EL (cell line): ENCODE measurements at places on chromosomes 6 and 20.

DNA sequence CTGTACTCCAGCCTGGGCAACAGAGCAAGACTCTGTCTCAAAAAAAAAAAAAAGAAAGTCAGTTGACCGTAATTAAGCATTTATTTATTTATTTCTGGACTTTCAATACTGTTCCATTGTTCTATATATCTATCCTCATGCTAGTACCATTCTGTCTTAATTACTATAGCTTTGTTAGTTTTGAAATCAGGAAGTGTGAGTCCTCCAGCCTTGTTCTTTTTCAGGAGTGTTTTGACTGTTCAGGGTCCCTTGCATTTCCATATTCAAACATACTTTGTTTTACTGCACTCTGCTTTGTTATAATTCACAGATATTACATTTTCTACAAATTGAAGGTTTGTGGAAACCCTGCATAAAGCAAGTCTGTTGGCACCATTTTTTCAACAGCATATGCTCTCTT lies 36.7 kb upstream of the ASXL1 start:
- DNase-seq = no peak

DNA sequence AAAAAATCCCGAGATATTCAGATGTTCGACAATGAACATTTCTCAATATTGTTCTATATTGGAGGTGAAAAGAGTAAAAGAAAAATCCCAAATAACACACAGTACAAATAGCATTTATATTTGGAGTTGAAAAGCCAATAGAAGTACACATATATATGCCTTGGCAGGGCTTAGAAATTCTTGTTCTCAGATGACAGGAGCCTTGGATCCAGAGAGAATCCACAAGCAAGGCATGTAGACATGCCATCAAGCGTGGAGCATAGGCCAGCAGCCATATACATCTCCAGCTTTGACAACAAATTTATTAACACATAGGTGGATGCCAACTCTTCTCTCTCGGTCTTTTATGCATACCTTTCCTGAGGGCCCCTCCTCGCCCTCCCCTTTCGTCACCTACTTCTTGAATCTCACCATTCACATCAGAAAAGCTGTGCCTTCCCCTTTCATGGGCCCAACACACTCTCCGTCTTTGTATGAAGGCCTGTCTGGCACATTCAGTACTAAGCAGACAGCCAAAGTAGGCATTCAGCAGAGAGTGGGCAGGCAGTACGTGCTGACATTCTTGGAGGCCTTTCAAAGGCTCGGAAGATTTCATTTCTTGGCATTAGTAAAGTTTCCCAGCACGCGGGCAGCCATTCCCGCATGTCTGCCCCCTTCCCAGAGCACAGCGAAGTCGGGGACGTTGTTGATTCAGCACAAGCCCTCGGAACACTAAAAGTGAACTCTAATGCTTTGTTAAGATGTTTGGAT lies 18.2 kb downstream of the NEDD9 start:
- DNase-seq = no peak

DNA sequence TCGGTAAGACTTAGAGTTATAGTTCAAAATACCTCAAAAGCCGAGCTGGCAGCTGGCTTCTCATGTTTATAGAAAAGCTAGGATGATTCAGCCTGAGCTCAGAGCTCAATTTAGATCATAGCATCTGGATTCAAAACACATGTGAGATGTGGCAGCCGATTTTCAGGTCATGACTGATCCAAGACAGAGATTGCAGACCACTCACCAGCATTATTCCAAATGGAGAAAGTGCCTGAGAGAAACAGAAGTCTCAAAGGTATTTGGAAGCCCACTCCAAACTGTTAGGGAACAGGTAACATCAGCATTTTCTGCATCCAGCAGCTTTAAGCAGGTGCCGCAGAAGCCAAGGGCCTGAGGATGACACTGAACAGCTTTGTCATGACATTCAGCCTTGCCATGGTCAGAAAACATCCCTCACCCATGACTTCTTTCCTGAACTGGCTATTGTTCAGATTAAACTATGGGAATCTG lies 102.2 kb downstream of the BACH2 start:
- DNase-seq = peak; percentile 62

- DNase-seq = no peak
Observed at GRCh38 chr20:11013801-11014200, 340.0 kb upstream of the JAG1 start.

GRCh38 chr20:36886859-36887751 lies 11.2 kb downstream of the TLDC2 start:
- peak; percentile 85 for DNase-seq

- DNase-seq = no peak
Observed at GRCh38 chr20:50141811-50142561, 11.5 kb downstream of the PEDS1 start.

GRCh38 chr20:14295238-14295637 lies 42.2 kb downstream of the FLRT3 start:
- DNase-seq = no peak

- no peak for DNase-seq
Observed at GRCh38 chr6:111524735-111525134, 41.7 kb upstream of the REV3L start.

DNA sequence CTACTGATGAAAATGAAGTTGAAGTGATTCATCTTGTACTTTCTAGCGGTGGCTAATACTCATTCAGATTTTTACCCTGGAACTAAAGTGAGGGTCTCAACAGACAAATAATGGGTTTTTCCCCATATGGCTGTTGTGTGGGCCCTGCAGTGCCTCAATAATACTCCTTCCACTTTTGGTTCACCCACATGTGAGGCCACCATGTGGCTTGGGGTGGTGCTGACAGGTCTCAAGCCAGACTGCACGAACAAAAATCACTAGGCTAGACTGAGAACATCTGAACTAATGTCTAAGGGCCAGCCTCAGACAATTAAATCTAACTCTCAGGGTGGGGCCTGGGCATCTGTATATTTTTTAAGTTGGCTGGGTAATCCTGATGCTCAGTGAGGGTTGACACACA lies 7.9 kb upstream of the COL12A1 start:
- no peak for DNase-seq

DNA sequence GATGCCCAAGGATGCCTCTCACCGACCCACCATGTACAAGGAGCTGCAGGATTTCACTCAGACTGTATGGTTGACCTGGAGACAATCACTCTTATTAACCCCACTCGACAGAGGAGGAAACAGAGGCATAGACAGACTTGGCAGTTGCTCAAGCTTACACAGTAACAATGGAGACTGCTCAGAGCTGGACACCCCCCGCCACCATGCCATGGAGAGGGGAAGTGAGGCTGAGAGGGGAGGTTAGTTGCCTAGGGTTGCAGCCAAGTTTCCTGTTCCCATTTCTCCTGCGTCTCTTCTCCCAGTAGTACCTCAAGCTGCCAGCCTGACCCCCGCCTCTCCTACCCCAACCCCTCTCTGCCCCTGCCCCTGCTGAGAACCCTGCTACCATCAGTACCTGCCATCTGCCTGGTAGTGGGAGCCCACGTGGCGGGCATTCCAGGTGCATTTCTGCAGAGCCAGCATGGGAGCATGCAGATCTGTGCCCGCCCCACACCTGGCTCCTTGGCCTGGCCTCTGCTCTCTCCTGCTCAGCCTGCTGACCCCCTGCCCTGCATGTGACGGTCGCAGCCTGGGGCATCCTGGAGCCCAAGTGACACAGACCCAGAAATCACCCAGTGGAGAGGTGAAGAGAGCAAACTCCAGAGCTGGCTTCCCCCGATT lies 157.7 kb downstream of the PREX1 start:
- no peak for DNase-seq

DNA sequence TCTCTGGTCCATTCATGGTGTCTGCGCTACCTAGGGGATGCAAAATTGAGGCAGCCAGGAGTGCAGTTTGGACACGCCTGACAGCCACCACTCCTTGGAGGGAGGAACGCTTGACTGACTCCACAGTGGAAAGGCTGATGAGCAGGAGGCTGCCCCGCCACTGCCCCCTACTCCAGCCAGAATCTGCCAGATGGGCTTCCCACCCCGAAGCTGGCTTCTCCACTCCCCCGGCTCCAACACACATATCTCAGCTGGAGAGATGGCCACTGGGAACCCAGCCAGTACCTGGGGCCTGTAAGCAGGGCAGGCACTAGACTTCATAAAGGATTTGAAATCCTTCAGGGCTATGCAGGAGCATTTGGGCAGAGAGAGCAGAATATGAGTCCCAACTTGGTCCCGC lies 51.4 kb upstream of the BLCAP start:
- no peak for DNase-seq

DNA sequence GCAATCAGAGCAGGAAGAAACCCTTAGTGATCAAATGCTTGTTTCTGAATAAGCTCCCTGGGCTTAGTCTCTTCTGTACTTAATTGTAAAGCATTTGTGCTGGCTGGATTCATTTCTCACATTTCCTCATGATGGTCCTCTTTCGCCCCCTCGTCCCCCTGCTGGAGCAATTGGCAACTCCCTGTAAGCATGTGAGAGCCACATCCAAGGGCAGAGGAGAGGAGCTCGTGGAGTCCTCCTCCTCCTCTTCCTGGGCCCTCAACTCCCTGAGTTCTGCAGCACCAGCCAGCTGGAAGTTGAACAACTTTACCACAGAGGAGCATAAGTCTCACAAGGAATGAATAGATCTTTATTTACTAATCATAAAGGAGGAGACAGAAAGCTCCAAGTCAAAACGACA lies 12.6 kb downstream of the ANKEF1 start:
- DNase-seq = peak; percentile 26

- DNase-seq = no peak
Observed at GRCh38 chr6:49499623-49500022, at the start of gene GLYATL3. Gene GLYATL3 (plus strand): TSS chr6:49499923. CDS start chr6:49511991, 12,068 bp downstream.

DNA sequence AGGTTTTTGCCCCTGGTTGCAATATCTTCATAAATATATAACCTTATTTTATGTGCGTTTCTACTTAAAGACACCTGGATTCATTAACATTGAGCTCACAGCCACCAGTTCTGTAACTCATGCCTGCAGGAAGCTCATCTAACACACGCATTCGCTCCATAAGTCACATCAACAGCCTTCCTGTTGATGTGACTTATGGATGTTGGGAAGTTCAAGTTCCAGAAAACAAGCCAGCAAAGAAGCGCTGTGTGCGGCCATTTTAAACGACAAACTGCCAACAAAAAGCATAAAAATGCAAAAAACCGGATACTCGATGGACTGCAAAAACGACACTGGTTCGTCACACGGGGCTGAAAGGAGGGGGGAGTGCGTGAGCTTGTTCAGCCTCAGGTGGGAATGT lies 77.9 kb upstream of the NFATC2 start:
- DNase-seq = no peak

DNA sequence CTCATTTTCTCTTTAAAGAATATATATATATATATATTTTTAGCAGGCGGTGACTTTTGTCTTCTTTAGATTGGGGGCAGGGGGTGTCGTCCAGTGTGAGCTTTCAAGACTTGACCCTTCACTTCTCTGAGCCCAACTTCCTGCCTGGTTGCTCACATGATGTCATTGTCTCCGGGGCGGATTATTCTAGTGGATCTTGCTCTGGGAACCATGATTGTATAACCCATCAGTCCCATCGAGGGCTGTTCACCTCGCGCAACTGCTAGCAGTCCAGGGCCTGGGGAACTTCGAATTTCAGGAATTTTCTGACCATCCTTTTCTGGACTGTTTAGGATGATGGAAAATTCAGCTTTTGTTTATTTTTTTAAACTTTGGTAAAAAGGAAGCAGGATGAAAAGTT lies 1.0 kb downstream of the IGF2R start:
- peak; percentile 86 for DNase-seq

GRCh38 chr6:44042989-44043478 lies 84.2 kb downstream of the MRPL14 start:
- peak; percentile 78 for DNase-seq

DNA sequence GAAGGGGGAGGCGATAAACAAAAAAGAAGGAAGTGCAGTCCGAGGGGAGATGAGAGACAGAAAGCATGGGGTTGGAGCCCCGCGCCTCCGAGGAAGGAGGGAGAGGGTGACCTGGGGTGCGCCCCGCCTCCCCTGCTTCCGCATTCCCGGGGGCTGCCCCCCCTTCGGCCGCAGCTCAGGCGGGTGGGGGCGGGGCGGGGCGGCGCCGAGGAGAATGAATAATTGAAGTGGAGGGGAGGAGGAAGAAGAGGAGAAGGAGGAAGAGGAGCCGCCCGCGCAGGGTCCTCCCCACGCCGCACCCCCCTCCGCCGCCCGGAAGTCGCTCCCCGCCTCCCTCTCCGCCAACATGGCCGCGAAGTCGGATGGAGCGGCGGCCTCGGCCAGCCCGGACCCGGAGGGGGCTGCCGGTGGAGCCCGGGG lies at the start of gene XKR7:
TSS of gene XKR7 (plus strand) at position 322 of the 420 bp plus-strand sequence. CDS start at position 347, 25 bp downstream.
- DNase-seq = no peak

GRCh38 chr20:45873409-45874103 lies 7.5 kb upstream of the ZSWIM1 start:
- no peak for DNase-seq

GRCh38 chr6:104958178-104959025 lies 1.5 kb downstream of the LIN28B start:
- DNase-seq = no peak

GRCh38 chr20:33684533-33685327 lies 1.5 kb downstream of the E2F1 start:
- DNase-seq = no peak

DNA sequence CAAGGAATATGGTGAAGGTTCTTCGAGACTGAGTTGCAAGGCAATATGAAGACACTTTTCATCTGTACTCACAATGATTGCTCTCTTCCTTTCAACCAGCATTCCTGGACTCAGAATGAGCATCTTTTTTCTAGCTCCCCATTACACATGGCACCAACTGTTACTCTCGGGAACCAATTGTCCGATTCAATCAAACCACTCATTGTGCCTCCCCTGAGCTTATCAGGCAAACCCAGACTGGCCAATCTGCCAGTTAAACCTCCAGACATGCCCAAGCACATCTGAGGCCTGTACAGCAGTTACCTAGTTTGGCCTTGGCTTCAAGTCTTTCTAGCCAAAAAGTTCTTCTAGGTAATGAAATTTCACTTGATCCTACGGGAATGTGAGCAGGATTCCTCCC lies 164.1 kb downstream of the ID4 start:
- DNase-seq = no peak

GRCh38 chr6:27145731-27146455 lies 101.6 kb upstream of the PRSS16 start:
- DNase-seq = peak; percentile 93

DNA sequence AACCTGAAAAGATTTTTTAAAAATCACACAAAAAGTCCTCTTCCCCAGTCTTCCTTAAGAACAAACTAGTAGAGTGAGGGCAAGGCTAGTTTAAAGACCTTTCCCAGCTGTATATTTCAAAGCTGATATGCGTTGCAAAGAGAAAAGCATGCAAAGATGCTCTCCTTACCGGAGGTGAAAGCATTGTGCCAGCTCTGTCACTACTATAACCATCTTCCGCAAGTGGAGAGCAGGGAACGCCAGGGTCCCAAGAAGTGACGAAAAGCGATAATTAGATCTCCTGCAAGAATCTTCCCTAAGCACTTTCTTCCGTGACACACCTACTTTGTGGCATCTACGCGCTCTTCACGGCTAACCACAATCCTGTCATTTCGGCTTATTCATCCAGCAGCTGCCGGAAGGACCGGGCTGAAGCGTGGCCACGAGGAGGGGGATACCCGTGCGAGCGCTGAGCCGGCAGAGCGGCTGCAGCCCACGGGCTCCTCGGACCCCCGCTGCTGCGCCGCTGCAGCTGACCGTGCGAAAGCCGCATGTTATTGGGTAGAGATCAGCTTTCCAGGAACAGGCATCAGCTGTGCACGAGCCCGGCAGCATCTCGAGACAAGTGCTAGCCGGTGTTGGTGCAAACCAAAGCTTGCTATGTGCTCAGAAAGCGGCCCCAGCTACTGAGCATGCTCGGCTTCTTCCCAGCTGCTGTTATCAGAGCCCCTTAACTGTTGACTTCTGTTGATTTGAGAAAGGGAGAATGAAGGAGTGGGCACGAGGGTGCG lies 57.2 kb upstream of the ARHGAP18 start:
- DNase-seq = peak; percentile 68
